Sciatic nerve (tissue), 2 donors: ENCODE measurements at places on chromosomes 3 and 15. TPM values are rescaled to one million over a fixed set of nuclear protein-coding genes. Genes with fewer than 3 reads are reported as not detected.
A peak's percentile ranks its signal among the peaks of the same experiment; 100 is the strongest.

- no peak for DNase-seq
These were observed 24.0 kb upstream of the CHCHD6 start for GRCh38 chr3:126679831-126680666.

- DNase-seq, result no peak
These were observed 81.2 kb downstream of the NEK11 start for GRCh38 chr3:131107637-131108433.

Gene GPR149
- not detected for total RNA-seq

DNA sequence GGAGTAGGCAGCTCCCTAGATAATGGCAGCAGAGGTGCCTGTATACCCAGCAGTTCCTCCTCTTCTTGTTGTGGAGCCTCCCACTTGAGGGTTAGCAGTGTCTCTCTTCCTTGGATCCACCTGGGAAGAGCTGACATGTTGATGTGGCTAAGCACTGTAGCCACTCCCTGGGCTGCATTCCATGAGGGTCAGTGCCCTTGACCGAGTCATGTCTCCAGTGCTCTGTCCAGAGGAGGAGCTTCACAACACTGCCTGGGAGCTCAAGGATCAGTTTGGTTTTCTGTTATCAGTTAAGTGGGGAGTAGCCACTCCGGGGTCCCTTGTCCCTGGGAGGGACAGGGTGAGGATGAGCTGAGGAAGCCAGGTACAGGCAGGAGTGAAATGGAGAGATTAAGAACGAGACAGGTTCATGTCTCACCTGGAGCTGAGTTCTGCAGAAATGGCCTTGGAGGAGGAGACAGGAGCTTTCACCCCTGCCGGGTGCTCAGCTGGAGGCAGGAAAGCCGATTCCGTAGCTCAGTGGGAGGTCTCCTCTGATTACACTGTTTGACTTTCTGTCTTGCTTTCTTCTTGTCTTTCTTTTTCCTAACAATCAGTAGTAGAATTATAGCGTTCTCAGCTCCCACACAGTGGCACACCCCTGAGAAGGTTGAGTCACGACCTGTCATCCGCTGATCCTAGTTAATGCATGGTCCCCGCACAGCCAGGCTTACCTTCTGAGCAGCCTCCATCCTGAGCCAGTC is 57.9 kb upstream of the SEC22A start:
- DNase-seq, result peak; percentile 61

GRCh38 chr3:82259994-82260393 is 498.5 kb upstream of the GBE1 start:
- no peak for DNase-seq

Gene SPRED1
- 56.4 TPM for total RNA-seq

GRCh38 chr3:45832699-45833098 is 9.2 kb downstream of the LZTFL1 start:
- no peak for DNase-seq

GRCh38 chr3:12235691-12236090 is 53.2 kb upstream of the PPARG start:
- DNase-seq, result no peak

DNA sequence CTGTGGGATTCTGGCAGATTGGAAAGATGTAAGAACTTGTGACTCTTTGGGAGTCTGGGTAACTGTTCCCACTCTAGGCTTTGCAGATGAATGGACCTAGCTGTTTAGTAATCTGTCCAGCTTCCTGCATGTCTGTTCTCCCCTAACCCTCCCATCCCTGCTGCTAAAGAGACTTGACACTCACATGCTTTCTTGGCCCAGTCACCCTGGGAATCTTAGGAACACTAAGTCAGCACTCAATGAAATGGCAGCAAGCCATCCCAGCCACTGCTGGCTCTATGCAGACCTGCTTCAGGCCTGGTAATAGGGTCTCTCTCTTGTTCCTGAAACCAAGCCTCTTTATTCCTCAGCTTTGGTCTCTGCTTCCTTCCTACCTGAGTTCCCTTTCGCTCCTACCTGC is 63.7 kb upstream of the THSD4 start:
- DNase-seq, result no peak

DNA sequence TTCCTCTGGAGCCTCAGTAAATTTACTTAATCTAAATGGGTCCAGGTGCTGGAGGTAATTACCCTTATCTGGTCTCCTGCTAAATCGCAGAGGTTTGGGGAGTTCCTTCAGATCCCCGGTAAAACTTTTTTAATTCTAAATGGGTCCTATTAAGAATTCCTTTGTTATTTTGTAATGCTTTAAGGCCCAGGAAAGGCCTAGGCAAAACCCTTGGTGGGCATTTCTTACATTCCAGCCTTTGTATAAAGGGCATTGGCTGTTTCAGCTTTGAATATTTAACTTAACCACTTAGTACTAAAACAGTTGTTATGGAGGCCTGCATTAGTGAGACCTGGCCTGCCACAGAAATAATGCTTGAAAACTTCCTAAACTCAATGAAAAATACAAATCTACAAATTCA is 14.9 kb upstream of the ZNF662 start:
- no peak for DNase-seq

DNA sequence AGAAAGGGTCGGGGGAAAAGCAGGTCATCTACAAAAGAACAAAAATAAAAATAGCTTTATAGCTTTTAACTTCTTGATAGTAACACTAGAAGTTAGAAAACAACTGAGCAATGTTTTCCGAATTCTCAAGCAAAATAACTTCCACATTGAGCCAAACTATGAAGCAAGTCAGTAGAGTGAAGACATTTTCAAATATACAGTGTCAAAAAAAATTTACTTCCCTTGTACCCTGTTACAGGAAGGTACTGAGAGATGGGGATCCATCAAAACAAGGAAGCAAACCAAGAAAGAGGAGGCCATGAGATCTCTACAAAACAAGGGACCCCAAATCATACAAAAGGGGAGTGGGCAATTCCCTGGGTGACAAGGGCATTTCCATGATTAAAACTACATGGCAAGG is 26.6 kb upstream of the STIMATE start:
- DNase-seq, result no peak

DNA sequence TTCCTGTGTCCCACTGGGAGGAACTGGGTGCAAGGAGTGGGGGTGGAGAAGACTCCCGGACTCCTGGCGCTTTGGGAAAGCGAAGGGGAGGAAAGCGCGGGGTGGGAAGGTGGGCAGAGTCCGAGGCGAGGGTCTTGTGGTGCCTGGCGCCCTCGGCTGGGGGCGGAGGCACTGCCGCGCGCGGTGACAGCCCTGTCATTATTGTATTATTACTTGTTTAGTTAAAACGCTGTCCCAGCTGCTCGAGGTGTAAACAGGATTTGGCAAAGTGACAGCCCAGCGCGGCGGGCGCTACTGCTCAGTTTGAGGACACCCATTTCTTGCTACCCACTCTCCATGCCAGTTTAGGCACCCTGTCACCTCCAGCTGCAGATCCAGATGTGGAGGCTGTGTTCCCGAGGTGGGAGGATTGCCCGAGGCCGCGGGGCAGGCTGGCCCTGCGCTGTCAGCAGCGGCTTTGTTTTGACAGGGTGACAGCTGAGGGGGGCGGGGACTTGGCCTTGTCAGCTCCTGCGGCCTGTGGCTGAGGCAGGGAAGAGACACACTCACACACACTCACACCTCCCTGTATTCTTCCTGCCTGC is 1.0 kb downstream of the KAT2B start:
- DNase-seq, result peak; percentile 90

- no peak for DNase-seq
These were observed 6.6 kb downstream of the B3GNT5 start for GRCh38 chr3:183259621-183260020.

- no peak for DNase-seq
These were observed 14.8 kb downstream of the PRC1 start for GRCh38 chr15:90979582-90979981.

GRCh38 chr3:107970993-107971580 is 119.7 kb downstream of the CD47 start:
- DNase-seq, result no peak

DNA sequence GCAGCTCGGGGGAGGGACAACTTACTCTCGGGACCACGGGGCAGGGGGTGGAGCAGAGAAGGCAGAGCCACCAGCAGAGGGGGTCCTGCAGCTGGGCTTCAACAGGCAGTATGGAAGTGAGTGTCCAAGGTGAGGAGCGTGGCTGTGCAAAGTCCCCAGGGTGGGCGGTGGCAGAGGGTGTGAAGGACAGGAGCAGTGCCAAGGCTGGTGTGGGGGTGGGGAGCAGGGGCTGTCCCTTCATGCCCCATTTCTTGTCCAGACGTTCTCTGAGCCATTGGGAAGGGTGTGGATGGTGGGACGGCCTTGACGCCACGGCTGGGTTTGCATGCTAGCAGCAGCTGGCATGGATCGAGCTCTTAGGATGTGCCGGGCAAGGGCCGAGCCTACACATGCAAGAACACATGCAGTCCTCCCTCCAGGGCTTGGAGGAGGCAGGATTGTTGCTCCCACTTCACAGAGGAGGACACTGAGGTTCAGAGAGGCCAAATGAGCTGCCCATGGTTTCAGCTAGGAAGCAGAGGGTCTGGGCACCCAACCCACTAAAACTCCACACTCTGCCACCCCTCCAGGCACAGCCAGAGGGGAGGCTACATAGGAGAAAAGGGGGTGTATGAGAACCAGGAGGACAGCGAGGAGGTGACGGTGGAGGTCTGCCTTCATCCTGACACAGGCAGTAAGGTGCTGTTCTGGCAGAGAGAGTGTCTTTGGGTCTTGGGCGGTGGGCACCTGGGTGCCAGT is 93.6 kb downstream of the TBC1D2B start:
- DNase-seq, result peak; percentile 58

DNA sequence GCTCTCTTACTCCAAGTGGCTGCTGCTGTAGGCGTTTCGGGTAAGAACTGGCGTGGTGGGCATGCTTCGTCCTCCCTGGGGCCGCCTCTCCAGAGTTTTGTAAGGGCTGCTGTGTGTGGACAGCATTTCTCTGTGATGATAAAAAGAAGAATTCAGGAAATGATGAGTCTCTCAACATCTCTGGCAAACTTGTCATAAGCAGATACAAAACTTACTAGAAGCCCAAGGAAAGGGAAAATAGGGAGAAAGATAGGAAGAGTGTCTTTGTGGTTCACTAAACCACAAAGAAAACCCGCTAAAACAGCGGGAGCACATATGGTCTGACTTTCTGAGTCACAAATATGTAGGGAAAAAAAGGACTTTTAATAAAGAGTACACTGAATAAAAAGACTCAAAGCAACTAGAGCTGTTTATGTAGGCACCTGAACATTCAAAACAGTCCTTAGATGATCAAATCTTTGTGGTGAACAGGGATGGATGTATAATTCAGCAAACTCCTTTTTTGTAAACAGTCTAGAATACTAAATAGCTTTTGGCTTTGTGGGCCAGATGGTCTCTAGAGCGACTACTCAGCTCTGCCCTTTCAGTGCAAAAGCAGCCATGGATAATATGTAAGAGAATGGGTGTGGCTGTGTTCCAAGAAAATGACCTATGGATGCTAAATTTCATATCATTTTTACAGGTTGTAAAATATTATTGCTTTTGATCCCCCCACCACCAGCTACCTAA is 60.4 kb upstream of the LMOD3 start:
- DNase-seq, result no peak

GRCh38 chr15:85034276-85034675 is 52.6 kb downstream of the PDE8A start:
- DNase-seq, result no peak

- no peak for DNase-seq
These were observed 210.6 kb downstream of the ATP8B4 start for GRCh38 chr15:49908236-49908932.

DNA sequence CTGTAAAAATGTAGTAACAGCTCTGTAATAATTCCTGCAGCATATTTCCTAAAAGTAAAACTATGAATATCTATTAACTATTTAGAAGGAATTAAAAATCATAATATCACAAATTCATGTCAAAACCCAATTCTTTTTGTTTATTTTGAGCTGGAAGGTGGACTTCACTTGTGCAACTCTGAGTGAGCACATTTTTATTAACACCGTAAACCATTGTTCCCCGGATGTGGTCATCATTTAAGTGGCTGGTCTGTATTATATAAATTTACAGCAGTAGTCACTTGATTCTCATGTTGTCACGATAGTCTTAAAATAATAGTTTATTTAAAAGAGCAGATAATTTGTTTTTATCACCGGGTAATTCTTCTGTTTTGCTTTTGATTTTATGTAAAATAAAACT is 43.0 kb upstream of the UTS2B start:
- no peak for DNase-seq

DNA sequence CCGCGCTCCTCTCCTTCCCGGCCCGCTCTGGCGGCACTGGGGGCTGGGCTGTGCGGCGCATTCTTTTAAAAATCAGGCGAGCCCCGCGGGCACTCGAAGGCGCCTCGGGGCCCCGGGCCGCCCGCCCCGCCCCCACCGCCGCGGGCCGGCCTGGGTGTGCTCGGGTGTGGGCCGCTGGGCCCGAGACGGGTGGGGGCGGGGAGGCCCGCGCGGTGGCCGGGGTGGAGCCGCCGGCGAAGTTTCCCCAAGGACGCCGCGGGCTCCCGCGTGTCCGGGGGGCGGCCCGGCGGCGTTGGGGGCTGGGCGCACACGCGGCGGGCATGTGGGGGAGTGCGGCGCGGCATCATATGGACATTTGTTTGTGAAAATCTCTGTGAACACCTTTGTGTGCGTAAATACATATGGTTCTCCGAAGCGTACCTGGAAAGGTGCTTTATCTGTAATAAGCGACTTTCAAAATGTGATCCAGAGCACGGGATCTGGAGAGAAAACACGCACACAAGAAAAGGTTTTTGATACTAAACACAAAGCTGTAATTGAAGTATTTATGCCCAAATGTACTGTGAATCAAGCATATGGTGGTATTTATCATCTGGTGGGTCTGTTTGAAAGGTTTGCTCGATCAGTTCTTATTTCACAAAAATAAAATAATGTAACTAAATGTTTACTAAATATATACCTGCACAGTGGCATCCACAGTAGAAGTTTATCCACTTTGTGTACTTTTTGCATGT is 612 bp upstream of the TBL1XR1 start:
- DNase-seq, result no peak

Gene KY
- 3.3 TPM for total RNA-seq

Gene TICRR
- total RNA-seq, result 0.22 TPM

GRCh38 chr3:94159062-94159828 is 96.4 kb downstream of the NSUN3 start:
- no peak for DNase-seq

GRCh38 chr3:159627229-159627628 is 361.4 kb upstream of the IL12A start:
- no peak for DNase-seq

Gene SNRPN
- total RNA-seq, result 80.7 TPM

Gene MAP2K5
- 25.2 TPM for total RNA-seq

Gene TRPM1
- not detected for total RNA-seq

Gene KCNH8
- 2.1 TPM for total RNA-seq

Gene TNNC1
- total RNA-seq, result 205 TPM
